Astrocyte of the cerebellum (primary cell): ENCODE measurements at places on chromosomes 11 and 22.

- no peak for DNase-seq
These were observed 102.8 kb upstream of the DRD2 start for GRCh38 chr11:113578033-113578380.

DNA sequence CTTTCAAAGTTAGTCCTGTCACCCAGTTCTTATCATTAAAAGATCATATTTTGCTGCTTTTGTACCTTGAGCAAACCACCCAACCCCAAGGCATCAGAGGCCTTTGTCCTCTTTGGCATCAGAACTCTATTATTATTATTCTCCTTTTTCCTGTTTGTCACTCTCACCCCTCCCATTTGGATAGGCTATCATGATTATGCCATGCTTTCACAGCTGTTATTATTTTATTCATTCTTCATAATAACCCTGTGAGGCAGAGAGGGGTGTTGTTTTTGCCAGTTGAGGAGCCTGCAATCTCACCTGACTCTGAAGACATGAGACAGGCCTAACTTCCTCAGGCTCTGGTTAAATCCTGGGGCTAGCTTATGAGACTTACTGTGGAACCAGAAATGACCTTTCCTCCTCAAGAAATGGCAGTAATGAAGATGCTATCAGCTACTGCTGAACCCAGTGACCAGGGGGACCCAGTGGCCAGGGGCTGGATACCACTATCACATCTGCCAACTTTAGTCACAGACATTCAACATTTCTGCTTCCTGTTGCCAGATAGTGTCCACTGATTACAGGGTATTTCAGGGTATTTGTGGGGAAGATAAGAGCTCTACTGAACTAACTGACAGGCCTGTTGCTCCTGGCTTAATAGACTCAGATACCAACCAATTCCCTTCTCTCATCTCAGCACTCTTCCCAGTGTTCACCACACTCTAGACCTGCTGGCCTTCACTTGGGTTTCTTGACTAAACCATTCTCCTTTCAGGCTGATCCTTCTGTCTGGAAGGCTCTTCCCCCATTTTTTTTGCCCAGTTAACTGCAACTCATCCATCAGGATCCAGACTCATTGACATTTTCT, 11.8 kb upstream of the SWAP70 start:
- DNase-seq, result no peak

- no peak for DNase-seq
These were observed 93.4 kb upstream of the BIRC3 start for GRCh38 chr11:102223859-102224258.

GRCh38 chr11:46951864-46952263, 15.3 kb downstream of the CSTPP1 start:
- no peak for DNase-seq

GRCh38 chr11:129281471-129282415, 89.6 kb upstream of the ARHGAP32 start:
- DNase-seq, result no peak

DNA sequence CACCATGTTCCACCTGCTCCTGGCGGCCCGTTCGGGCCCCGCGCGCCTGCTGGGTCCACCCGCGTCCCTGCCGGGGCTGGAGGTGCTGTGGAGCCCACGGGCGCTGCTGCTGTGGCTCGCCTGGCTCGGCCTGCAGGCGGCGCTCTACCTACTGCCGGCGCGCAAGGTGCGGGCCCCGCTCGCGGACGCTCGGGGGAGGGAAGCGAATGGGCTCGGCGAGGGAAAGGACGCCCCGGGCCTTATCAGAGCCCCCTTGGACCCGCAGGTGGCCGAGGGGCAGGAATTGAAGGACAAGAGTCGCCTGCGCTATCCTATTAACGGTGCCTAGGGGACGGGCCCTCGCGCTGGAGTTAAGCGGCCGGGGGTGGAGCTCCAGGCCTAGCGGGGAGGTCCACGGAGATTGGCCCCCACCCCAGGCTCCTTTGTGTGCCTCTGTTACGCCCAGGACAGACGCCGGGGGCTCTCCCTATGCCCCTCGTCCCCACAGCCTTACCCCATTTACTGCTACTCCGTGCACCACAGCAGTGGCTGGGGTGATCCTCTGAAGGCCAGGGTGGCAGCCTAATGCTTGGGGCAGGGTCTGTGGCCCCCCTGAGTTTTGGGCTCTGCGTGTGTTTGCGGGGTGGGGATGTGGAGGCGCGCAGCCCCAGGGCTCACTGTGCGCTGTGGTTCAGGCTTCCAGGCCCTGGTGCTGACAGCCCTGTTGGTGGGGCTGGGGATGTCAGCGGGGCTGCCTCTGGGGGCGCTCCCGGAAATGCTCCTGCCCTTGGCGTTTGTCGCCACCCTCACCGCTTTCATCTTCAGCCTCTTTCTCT, 1.1 kb downstream of the TM7SF2 start:
- no peak for DNase-seq

DNA sequence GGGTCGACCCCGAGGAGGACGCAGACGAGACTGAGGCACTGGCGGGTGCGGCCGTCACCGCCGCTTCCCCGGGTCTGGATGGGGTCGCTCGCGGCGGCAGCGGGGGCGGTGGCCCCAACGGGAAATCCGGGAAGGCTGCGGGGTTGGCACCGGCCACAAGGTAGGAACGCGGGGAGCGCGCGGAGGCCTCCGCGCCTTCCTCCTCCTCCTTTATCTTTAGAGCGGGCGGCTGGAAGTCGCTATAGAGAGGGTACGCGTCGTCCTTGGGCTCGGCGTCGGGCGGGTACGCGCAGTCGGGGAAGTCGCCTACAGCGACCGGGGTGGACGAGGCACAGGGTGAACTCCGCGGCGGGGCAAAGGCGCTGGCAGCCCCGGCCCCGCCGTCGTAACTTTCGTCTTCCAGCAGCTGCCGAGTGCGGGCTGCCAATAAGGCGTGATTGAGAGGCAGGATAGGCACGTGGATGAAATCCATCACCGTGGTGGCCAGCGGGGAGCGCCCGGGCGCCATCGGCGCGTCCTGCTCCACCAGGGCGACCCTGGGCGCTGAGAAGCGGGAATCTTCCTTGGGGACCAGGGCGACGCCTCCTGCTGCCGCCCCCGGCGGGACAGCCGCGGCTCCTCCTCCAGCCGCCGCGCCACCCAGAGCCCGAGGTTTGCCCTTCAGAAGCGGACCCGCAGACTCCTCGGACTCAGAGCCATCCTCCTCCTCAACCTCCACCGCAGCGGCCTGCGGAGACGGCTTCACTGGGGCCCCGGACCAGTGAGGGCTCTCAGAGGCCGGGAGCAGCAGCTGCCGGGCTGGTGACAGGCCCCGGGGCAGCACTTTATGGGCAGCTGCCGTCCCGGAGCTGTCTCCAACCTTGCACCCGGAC, 1.7 kb downstream of the PGR start:
- DNase-seq, result no peak

- no peak for DNase-seq
These were observed 276.8 kb downstream of the BRD1 start for GRCh38 chr22:49550766-49551362.
